ENCODE measurements at places on chromosomes 3 and 15.

DNA sequence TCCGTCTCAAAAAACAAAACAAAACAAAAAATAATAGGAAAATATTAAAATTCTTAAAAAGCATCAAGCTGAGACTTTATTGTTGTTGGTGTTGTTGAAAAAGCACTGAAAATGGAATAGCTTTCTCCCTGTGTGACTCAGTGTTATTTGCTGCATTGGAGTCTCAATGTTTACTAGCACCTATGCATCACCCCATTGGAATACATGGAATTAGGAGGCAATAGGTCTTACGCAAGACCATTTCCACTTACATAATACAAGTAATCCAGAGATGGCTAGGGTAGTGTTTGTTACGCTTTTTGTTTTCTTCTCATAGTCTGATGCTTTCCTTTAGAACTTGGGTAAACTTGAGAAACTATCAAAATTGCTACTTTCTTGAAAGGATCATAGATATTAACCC lies 15.2 kb downstream of the GXYLT2 start:
- no peak for DNase-seq

GRCh38 chr3:71046791-71047190 lies 536.7 kb downstream of the FOXP1 start:
- DNase-seq: no peak

DNA sequence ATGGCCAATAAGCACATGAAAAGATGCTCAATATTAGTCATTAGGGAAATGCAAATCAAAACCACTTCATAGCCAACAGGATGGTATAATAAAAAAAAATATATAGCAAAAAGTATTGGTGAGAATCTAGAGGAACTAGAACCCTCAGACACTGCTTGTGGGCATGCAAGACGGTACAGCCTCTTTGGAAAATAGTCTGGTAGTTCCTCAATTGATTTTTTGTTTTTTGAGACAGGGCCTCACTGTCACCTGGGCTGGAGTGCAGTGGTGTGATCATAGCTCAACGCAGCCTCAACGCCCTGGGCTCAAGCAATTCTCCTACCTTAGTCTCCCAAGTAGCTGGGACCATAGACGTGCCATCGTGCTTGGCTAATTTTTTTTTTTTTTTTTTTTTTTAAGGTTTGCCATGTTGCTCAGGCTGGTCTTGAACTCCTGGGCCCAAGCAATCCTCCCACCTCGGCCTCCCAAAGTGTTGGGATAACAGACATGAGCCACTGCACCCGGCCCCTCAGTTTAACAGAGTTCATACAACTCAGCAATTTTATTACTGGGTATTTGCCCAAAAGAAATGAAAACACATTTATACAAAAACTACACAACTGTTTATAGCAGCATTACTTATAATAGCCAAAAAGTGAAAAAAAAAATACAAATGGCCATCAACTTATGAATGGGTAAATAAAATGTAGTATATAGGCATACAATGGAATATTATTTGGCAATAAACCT lies 5.1 kb downstream of the PRC1 start:
- no peak for DNase-seq

DNA sequence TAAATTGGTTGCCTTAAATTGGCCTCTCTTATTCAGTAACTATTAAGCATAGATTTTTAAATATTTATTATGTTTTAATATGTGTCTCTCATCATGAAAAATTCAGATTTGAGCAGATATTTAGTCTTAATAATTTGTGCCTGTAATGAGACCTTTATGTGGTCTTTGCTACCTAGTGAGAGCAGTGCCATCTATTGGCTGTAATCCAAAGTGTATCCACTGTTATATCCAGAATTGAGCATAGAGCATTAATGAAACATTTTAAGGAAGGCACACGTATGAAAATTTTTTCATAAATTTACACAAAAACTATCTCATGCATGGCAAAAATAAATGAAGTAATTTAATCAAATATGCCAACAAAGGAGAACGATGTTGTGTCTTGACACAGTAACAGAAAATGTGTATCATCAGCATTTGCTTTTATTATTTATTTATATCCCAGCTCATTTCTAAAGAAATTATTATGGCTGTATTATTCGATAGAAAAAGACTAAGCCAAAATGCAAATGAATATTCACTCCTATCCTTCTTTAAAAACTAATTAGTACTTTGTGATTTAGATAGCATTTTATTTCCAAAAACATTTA lies 203.5 kb downstream of the RSRC1 start:
- no peak for DNase-seq

DNA sequence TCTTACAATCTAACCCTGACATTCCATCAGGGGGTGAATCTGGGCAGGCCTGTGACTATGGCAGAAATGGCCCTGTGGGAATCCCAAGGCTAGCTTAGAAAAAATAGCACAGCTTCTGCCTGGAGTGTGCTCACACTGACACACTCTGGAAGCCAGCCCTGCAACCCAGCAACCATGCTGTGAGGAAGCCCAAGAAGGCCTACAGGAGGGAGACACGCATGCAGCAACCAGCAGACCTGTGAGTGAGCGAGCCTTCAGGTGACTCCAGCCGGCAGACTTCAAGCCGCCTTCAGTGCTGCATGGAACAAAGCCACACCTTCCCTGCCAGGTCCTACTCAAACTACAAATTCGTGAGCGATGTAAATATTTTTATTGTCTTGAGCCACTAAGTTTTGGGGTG lies 26.1 kb downstream of the RAB6B start:
- no peak for DNase-seq

DNA sequence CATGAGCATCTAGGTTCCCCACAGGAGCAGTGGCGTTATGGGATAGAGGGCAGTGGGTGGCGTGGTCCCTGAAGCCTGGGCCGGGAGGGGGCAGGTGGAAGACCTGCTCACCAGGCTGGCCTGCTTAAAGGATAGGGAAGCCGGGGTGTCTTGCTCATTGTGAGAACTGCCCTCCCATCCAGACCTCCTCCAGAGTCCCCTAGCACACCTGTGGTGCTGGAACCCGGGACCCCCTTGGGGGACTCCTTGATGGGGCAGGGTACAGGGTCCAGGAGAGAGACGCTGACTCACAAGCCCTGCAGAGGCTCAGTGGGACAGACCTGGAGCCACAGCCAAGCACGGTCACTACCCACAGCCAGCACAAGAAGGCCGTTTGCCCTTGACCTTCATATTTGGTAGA lies 2.8 kb upstream of the RHCG start:
- no peak for DNase-seq

- DNase-seq: no peak
Observed at GRCh38 chr3:47113669-47114365, 50.1 kb downstream of the SETD2 start.

- DNase-seq: no peak
Observed at GRCh38 chr3:183506674-183507320, 48.7 kb downstream of the KLHL6 start.

- no peak for DNase-seq
Observed at GRCh38 chr3:33729993-33730392, 11.9 kb upstream of the CLASP2 start.

DNA sequence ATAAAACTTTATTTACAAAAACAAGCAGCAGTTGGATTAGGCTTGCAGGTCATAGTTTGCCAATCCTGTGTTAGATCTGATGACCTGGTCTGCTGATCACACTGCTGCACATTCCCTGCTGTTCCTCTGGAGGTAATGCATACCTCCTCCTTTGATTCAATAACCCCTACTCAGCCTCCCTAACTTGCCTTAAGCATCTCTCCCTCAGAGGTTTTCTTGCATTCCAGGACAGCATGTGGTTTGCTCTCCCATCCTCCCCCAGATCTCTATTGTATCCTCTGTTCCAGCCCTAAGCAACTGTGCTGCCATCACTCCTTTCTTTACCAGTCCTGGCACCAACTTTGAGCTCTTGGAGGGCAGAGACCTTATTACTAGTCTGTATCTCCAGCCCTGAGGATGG lies 63.4 kb downstream of the CACNA2D3 start:
- no peak for DNase-seq

DNA sequence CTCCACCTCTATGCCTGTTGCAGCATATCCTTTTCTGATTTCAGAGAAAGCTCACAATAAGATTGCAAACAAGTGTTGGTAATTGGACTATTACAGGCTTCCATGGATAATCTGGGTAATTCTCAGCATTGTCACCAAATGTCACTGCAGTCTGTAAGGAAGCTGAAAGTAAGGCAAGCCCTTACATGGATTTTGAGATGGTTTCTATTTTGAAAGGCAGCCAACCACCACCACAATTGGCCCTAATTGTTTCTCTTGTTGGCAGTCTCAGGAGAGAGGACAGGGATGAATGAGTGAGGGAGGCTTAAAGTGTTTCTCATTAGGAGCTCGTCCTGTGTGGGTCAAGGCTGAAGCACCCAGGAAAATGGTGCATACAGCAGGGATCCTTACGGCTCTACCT lies 879.9 kb downstream of the TUSC7 start:
- no peak for DNase-seq

DNA sequence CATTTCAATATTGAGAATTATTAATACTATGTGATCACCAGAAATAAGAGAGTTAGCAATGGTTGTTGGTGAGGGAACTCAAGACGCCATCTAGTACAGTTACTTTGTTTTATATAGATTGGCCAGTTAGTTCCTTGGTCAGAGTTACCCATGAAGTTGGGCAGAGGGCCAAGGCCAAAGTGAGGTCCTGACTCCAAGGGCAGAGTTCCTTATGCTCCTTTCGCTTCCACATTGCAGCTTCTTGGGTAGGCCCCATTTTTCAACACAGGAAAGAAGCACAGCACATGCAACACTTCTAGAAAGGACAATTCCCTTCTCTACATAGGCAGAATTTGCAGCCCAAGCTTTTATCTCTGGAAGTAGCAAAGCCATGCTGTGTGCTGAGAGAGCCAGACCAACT lies 178.6 kb downstream of the KCNAB1 start:
- no peak for DNase-seq

- DNase-seq: no peak
Observed at GRCh38 chr3:65714134-65714533, 324.6 kb downstream of the MAGI1 start.

DNA sequence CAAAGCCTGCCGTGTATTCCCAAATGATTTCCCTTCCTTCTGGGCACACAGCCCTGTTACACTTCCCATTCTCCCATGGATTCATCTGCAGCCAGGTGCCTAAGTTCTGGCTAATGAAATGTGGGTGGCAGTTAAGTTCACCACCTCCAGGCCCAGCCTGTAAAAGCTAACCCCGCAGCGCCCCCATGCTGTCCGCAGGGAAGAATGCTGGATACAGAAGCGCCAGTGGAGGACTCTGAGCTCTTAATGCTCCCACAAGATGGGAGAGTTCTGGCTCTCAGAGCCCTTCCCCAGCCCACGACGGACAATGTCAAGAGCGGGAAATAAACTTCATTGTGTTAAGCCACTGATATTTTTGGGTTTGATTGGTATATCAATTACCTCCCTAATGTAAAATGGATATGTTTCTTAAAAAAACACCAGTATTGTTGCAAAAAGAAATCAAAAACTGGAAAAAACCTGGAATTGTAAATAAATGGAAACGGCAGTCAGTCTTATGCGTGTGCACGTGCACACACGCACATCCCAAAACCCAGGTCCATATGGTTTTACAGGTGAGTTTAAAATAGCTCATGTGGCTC lies 37.7 kb upstream of the FGD5 start:
- no peak for DNase-seq

DNA sequence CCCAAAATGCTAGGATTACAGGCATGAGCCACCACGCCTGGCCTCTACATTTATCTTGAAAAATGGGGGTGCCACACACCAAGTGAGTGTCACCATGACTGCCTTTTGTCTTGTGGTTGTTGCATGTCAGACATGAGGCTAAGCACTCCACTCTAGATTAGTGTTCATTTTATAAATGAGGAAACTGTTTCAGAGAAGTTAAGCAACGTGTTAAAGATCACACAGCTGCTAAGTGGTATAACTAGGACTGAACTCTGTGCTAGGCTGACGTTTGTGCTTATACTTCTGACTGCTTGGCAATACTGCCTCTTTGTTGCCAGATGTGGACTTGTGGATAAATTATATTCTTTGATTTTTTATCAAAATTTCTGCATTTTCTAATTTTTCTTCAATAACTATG lies 50.8 kb upstream of the SMAD6 start:
- DNase-seq: no peak

GRCh38 chr15:77120576-77120975 lies 49.7 kb upstream of the TSPAN3 start:
- DNase-seq: no peak

DNA sequence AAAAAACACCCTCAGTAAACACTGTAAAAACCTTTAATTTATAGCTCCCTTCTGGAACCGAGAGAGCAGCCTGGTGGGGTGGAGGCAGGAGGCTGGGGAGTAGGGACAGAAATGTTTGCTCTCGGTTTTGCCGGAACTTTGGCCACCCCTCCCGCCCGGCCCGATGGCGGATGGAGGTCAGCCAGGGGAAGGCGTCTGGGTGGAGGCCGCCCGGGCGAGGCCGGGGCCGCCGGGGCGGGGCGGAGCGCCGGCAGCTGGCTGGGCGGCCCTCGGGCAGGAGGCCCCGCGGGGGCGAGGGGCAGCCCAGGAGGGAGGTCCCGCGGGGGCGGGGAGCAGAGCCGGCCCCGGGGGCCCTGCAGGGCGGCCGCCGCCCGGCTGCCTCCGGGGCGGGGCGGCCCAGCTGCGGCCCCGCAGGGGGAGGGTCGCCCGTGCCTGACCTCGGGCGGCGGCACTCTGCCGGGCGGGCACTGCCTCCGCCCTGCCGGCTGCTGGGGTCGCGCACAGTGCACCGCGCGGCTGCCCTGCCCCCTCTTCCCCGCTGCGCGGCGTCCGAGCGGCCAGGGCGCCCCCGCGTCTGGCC lies 829 bp upstream of the SKIL start:
- peak; percentile 32 for DNase-seq

- no peak for DNase-seq
Observed at GRCh38 chr15:61828860-61829513, 231.3 kb downstream of the VPS13C start.

- no peak for DNase-seq
Observed at GRCh38 chr15:38171973-38172372, 80.7 kb upstream of the SPRED1 start.

- DNase-seq: no peak
Observed at GRCh38 chr15:39248204-39248603, 332.7 kb upstream of the THBS1 start.

DNA sequence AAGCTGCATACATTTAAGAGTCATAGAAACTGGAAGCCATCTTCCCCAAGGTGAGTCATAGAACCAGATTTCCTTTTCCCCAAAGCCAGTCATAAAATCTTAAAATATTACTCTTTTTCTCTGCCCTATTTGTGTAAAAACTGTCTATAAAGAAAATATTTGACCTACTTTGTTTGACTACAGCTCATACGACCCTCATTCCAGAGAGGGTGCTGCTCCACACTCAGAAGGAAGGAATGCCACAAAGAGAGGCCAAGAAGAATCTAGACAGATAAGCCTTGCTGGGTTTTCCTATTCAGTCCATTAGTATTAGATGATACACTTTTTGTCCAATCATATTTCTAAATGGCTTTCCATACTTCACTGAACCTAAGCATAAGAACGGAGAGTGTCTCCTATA lies 671.6 kb upstream of the SGO1 start:
- no peak for DNase-seq

GRCh38 chr3:160886421-160886820 lies 130.4 kb downstream of the PPM1L start:
- no peak for DNase-seq

- DNase-seq: no peak
Observed at GRCh38 chr3:53682807-53683206, 163.4 kb downstream of the CHDH start.

All from activated CD4-positive, alpha-beta T cell treated with anti-CD3 and anti-CD28 coated beads for 24 hours (primary cell).